NCI-H1694 treated with DMSO at 0.1 percent for 48 hours (cell line): ENCODE measurements at places on chromosomes 5 and 9.

GRCh38 chr9:118809160-118809625 lies 560.0 kb downstream of the BRINP1 start:
- DNase-seq = no peak

GRCh38 chr5:61622156-61622555 lies 290.1 kb downstream of the ZSWIM6 start:
- DNase-seq = no peak

DNA sequence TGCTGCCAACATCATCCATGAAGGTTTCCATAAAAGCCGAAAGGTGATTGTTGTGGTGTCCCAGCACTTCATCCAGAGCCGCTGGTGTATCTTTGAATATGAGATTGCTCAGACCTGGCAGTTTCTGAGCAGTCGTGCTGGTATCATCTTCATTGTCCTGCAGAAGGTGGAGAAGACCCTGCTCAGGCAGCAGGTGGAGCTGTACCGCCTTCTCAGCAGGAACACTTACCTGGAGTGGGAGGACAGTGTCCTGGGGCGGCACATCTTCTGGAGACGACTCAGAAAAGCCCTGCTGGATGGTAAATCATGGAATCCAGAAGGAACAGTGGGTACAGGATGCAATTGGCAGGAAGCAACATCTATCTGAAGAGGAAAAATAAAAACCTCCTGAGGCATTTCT lies 10.1 kb downstream of the TLR4 start:
- no peak for DNase-seq

DNA sequence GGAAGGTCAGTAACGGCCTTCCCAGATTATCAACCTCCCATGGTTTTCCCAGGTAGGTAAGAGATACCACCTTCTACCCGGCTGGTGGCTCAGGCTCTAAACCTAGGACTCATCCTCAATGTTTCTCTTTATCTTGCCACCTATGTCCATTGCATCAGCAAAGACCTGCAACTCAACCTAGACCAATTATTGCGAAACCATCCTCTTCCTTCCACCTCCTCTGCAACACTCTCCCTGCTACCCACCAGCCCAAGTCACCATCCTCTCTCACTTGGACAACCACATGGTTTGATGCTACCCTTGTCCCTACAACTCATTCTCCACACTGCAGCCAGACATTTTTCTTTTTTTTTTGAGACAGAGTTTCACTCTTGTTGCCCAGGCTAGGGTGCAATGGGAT lies 65.4 kb upstream of the GDNF start:
- DNase-seq = no peak

DNA sequence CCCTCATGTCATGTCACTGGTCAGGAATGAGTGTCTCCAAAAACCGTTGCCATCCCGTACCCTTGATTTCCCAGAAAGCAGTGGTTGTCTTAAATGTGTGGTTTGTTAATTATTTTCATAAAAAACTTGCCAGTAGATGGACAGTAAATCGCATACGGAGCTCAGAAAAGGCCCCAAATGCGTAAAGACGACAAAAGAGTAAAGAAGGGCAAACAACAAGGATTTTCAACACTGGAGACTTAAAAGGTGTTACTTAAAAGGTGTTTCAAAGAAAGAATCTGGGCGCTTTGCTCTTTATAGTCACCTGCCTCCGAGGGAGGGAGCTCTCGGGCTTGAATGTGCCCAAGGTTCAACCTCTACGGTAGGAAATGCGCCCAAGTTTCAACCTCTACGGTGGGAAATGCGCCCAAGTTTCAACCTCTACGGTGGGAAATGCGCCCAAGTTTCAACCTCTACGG lies 734 bp downstream of the KIF27 start:
- DNase-seq = peak; percentile 25

- no peak for DNase-seq
These were observed 78.3 kb downstream of the DMAC1 start for GRCh38 chr9:7721291-7721690.
